ENCODE measurements at places on chromosomes 1 and 21.

GRCh38 chr1:197890936-197891335 lies 11.5 kb upstream of the C1orf53 start:
- no peak for DNase-seq

DNA sequence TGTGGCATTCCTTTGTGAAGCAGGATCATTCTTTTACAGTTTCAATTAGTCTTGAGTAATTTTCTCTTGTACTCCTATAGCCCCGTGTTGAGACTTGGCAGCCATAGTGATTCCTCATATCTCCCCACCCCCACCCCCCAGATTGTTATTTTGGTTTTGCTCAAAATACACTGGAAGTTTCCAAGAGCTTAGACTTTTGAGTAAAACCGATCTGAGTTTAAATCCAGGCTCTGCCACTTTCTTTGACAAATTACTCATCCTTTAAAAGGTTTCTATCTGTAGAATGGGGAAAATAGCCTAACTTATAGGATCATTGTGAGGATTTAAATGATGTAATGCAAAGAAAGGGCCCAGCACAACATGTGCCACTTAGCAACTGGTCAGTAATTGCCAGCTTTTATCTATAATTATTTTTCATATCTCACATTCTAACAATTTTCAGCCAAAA lies 53.1 kb upstream of the RC3H1 start:
- DNase-seq: peak; percentile 11

- DNase-seq: peak; percentile 88
These were observed 38.4 kb upstream of the CDC42BPA start for GRCh38 chr1:227356620-227357146.

- no peak for DNase-seq
These were observed 43.0 kb upstream of the ADAMTS1 start for GRCh38 chr21:26888256-26888655.

- DNase-seq: no peak
These were observed 166.4 kb downstream of the TRABD2B start for GRCh38 chr1:47830641-47831333.

- no peak for DNase-seq
These were observed 2.6 kb downstream of the HFM1 start for GRCh38 chr1:91402023-91402422.

DNA sequence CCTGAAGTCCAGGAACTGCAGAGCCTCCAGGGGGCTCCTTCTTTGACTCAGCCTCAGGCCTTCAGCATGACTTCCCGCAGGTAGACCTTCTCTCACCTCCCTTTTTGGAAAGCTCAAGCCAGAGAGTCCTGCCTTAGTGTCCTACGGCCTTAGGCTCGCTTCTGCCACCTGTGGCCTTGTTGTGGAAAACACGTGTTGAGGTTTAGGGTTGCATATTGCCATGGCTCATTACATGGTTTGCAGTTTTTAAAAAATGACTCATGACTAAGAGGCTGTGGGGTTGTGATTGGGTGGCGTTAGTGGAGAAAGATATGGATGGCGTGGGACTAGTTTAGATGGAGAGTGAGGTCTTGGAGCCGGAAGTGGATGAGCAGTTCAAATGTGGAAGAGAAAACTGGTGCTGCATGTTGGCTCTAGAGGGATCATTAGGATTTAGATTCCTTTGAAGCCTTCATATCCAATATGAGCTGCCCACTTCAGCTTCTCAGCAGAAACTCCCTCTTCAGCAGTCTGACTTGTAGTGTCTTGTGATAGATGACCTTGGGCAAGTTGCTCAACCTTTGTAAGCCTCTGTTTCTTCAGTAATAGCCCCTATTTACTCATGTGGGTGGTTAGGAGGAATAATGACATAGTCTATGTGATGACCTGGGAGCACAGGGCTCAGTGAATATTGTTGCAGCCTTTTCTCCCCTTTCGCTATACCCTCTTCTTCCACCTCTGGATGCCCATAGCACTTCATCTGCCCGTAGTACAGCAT lies 6.5 kb upstream of the FGGY start:
- peak; percentile 91 for DNase-seq

Measured in mesendoderm (in vitro differentiated cells).